ENCODE measurements at places on chromosomes 4 and X. TPM values are rescaled to one million over a fixed set of nuclear protein-coding genes. Genes with fewer than 3 reads are reported as not detected.

Gene GYPE
- total RNA-seq = not detected

Gene GAGE2A
- not detected for total RNA-seq

Gene FMR1NB
- not detected for total RNA-seq

DNA sequence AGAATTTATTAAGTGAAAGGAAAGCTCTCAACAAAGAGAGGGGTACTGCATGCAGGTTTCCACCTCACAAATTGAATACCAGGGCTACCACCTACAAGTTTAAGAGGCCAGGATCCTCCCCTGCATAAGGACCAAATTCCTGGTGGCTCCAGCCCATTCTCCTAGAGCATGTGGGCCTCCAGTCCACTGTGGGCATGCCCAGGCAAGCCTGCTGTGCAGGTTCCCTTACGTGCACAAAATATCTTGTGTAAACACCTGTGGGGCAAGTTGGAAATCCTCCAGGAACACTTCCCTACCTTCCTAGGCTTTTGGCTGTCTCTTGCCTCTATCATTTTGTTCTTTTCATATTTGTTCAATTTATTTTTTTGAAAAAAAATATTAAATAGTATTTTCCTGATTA is 724.3 kb downstream of the ARAP2 start:
- no peak for DNase-seq

- DNase-seq = no peak
Observed at GRCh38 chr4:185956544-185956940, 112.4 kb upstream of the TLR3 start.

Measured in suprapubic skin (tissue), 4 donors.